Right lobe of liver (tissue), 6 donors: ENCODE measurements at places on chromosomes 5 and 9.
A peak's percentile ranks its signal among the peaks of the same experiment; 100 is the strongest.

GRCh38 chr9:91908746-91909145 is 41.3 kb downstream of the ROR2 start:
- no peak for DNase-seq
- H3K27ac ChIP-seq: no peak overlapping the region
- no peaks in the 10 kb centered on the region for H3K27me3 ChIP-seq
- no peak overlapping the region for H3K4me3 ChIP-seq
- no peaks in the 10 kb centered on the region for H3K36me3 ChIP-seq

DNA sequence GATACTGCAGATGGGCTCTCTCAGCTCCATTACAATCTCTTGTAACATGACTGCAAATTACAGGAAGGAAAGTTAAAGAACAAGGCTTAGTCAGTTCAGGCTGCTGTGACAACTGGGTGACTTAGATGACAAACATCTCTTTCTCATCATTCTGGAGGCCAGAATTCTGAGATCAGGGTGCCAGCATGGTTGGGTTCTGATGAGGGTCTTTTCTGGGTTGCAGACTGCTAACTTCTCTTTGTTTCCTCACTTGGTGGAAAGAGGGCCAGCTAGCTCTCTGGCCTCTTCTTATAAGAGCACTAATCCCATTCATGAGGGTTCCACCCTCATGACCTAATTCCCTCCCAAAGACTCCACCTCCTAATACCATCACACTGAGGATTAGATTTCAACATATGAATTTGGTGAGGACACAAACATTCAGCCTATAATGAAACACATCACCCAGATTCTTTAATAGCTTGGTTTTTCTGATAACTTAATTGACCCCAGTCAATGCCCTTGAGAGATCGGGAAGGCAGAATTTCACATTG is 73.6 kb upstream of the MAMDC2 start:
- H3K4me3 ChIP-seq: no peak overlapping the region
- H3K36me3 ChIP-seq: no peaks in the 10 kb centered on the region
- no peak for DNase-seq
- H3K4me1 ChIP-seq: no peaks in the 10 kb centered on the region

DNA sequence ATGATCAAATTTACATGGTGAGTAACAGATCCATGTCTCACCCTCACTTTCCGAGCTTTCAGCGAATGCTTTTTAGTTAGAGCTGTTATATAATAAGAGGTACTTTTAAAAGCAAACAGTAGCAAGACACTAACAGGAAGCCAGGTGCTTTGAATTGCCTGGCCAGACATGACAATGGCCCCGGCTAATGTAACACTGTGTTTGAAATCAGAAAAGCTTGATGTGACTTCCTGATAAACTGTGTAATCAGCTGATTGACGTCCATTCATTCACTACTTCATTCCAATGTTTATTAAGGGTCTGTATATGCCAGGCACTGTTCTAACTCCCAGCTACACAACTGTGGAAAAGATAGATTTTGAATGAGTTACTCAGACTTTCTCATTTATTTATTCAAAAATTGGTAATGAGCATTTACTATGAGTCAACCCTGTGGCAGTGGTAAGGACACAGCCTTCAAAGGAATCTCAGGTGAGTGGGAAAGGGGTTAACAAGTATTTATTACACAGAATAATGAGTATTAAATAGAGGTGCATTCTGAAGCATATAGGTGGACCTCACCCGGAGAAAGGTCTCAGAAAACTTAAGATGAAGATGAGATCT is 26.6 kb downstream of the DPYSL3 start:
- DNase-seq: no peak
- no peaks in the 10 kb centered on the region for H3K4me1 ChIP-seq
- H3K4me3 ChIP-seq: no peak overlapping the region
- no peaks in the 10 kb centered on the region for H3K36me3 ChIP-seq
- no peaks in the 10 kb centered on the region for H3K27me3 ChIP-seq

- H3K27me3 ChIP-seq: no peaks in the 10 kb centered on the region
- DNase-seq: no peak
- no peak overlapping the region for H3K27ac ChIP-seq
- H3K4me3 ChIP-seq: no peak overlapping the region
- H3K4me1 ChIP-seq: no peaks in the 10 kb centered on the region
Measured at GRCh38 chr5:69148981-69149675, 17.8 kb upstream of the CCNB1 start.

DNA sequence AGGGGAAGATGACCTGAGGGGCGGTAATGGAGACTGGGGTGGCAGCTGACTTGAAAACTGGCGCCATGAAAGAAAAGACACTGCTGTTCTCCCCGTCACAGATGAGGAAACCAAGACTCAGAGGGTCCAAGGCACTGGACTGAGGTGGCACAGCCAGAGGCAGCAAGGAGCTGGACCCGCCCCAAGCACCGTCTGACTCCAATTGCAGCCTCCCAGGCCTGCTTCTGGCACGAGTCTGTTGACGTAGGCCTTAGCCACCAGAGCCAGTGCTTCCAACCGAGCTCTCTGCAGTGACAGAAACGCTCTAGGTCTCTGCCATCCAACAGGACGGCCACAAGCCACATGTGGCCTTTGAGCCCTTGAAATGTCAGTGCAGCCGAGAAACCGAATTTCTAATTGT is 193.2 kb downstream of the OLFM1 start:
- no peak for DNase-seq
- H3K4me1 ChIP-seq: peaks cover 3% of the 10 kb centered on the region
- no peaks in the 10 kb centered on the region for H3K36me3 ChIP-seq
- no peak overlapping the region for H3K27ac ChIP-seq
- no peak overlapping the region for H3K4me3 ChIP-seq

GRCh38 chr5:41065691-41066335 is 5.3 kb downstream of the MROH2B start:
- peak overlapping the region; percentile 17 for H3K4me3 ChIP-seq
- no peak for DNase-seq
- H3K4me1 ChIP-seq: no peaks in the 10 kb centered on the region
- H3K27ac ChIP-seq: no peak overlapping the region
- no peaks in the 10 kb centered on the region for H3K36me3 ChIP-seq

- H3K4me3 ChIP-seq: no peak overlapping the region
- H3K27ac ChIP-seq: no peak overlapping the region
- no peaks in the 10 kb centered on the region for H3K4me1 ChIP-seq
Measured at GRCh38 chr5:126864042-126864688, 87.2 kb downstream of the LMNB1 start.

DNA sequence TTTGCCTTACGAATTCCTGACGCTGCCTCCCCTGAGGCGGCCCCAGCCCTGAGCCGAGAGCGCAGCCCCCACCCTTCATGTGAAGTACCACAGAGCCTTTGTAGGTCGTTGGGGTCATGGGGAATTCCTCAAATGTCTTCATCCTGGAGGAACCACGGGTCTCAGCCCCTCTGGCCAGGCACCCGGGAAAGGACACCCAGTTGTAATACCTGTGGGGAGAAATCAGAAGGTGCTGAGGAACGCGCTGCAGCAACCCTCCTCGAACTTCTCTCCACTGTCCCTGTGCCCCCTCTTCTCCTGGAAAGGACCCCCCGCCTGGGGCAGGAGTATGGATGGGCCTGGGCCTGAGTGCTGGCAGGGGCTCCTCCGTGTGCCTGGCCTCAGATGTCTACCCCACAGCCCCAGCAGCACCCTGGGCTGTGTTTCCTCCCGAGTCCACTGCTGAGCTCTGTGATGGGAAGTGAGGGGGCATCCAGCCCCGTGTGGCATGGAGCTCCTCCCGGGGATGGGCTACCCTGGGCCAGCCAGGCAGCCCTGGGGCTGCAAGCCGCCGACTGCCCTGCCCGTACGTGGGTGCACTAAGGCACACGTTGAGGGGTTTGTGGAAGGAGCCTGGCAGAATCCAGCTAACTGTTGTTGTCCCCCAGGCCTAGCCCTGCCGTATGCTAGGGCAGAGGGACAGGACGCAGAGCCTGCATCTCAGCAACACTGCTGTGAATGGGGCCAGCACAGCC is 18.7 kb upstream of the SCGB3A1 start:
- H3K27me3 ChIP-seq: no peaks in the 10 kb centered on the region
- H3K4me3 ChIP-seq: no peak overlapping the region
- no peaks in the 10 kb centered on the region for H3K4me1 ChIP-seq
- no peaks in the 10 kb centered on the region for H3K36me3 ChIP-seq

- H3K36me3 ChIP-seq: no peaks in the 10 kb centered on the region
- DNase-seq: no peak
- H3K4me1 ChIP-seq: no peaks in the 10 kb centered on the region
- H3K27me3 ChIP-seq: no peaks in the 10 kb centered on the region
- H3K27ac ChIP-seq: no peak overlapping the region
- H3K4me3 ChIP-seq: no peak overlapping the region
Measured at GRCh38 chr9:120909904-120910303, 16.7 kb downstream of the TRAF1 start.

GRCh38 chr5:66805514-66806430 is 209.6 kb downstream of the MAST4 start:
- DNase-seq: no peak
- H3K4me1 ChIP-seq: no peaks in the 10 kb centered on the region
- H3K27me3 ChIP-seq: no peaks in the 10 kb centered on the region
- no peak overlapping the region for H3K4me3 ChIP-seq

DNA sequence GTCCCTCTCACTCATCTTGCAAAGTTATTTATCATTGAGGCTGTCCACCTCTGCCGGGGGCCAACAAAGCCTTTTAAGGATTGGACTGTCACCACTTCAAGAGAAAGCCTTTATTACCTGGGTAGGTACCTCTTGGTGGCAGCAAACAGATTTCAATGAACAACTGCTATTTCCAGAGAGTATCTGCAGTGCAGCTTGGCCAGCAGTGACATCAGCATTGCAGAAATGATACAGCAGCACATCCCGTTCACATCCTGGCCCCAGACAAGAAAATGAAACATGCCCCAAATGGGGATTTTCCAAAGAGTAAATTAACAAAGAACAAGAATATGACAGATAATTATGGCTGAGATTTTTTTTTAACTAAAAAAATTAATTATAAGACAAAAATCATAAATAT is 2.3 kb upstream of the SPATA6L start:
- no peaks in the 10 kb centered on the region for H3K27me3 ChIP-seq
- no peaks in the 10 kb centered on the region for H3K4me1 ChIP-seq
- no peaks in the 10 kb centered on the region for H3K36me3 ChIP-seq
- DNase-seq: no peak
- no peak overlapping the region for H3K4me3 ChIP-seq
- no peak overlapping the region for H3K27ac ChIP-seq

DNA sequence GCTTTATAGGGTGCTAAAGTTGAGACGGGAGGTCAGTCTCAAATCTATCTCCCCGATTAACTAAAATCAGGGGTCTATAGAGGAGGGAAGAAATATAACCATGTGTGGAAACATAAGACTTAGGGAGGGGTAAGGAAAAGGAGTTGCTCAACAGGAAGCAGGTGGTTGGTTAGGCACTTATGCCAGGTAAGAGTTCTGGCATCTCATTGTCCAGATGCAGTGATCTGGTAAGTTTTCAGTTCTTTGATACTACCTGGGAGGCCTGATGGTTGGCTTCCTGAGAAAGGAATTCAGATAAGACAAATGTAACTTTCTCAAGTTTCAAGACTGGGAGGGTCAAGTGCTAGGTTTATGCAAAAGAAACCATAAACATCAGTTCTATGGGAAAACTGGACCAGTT is 47.7 kb downstream of the CERT1 start:
- H3K4me1 ChIP-seq: peaks cover 11% of the 10 kb centered on the region
- no peak overlapping the region for H3K4me3 ChIP-seq
- DNase-seq: no peak

- H3K27ac ChIP-seq: no peak overlapping the region
- no peaks in the 10 kb centered on the region for H3K36me3 ChIP-seq
- no peaks in the 10 kb centered on the region for H3K27me3 ChIP-seq
- no peaks in the 10 kb centered on the region for H3K4me1 ChIP-seq
Measured at GRCh38 chr5:145984072-145984471, 47.7 kb downstream of the SH3RF2 start.

DNA sequence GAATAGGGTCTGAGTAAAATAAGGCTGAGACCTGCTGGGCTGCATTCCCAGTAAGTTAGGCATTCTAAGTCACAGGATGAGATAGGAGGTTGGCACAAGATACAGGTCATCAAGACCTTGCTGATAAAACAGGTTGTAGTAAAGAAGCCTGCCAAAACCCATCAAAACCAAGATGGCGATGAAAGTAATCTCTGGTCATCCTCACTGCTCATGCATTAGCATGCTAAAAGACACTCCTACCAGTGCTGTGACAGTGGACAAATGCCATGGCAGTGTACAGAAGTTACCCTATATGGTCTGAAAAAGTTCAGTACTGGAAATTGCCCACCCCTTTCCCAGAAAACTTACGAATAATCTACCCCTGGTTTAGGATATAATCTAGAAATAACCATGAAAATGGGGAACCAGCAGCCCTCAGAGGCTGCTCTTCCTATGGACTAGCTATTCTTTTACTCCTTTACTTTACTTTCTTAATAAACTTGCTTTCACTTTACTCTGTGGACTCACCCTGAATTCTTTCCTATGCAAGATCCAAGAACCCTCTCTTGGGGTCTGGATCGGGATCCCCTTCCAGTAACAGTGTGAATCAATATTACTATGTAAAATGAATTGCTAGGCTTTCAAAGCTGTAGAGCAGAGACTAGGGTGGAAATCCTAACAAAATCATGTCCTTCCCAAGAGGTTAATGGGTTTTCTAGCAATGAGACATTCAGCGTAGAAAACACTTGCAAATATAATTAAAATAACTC is 257.8 kb downstream of the KIAA0825 start:
- H3K4me3 ChIP-seq: no peak overlapping the region
- DNase-seq: no peak
- no peak overlapping the region for H3K27ac ChIP-seq
- H3K27me3 ChIP-seq: no peaks in the 10 kb centered on the region
- H3K4me1 ChIP-seq: no peaks in the 10 kb centered on the region
- no peaks in the 10 kb centered on the region for H3K36me3 ChIP-seq

DNA sequence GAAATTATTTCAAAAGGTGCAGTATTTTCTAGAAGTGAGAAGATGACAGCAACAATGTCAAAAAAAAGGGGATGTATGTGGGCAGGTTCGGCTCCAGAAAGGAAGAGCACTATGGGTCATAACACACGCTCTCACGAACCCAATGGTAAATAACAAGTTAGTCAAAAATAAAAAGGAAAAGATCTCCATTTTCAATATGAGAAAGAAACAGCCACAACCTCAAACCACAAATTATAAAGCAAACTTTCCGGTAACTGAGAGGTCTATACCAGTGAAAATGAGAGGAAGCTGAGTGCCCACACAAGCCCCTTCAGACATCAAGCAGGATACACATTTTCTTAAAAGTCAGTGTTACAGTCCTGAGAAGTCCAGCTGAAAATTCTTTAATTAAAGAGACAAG is 398.5 kb upstream of the RPS23 start:
- DNase-seq: no peak
- no peak overlapping the region for H3K4me3 ChIP-seq

GRCh38 chr5:180353980-180354452 is 880 bp upstream of the GFPT2 start:
- peaks cover 7% of the 10 kb centered on the region for H3K4me1 ChIP-seq

DNA sequence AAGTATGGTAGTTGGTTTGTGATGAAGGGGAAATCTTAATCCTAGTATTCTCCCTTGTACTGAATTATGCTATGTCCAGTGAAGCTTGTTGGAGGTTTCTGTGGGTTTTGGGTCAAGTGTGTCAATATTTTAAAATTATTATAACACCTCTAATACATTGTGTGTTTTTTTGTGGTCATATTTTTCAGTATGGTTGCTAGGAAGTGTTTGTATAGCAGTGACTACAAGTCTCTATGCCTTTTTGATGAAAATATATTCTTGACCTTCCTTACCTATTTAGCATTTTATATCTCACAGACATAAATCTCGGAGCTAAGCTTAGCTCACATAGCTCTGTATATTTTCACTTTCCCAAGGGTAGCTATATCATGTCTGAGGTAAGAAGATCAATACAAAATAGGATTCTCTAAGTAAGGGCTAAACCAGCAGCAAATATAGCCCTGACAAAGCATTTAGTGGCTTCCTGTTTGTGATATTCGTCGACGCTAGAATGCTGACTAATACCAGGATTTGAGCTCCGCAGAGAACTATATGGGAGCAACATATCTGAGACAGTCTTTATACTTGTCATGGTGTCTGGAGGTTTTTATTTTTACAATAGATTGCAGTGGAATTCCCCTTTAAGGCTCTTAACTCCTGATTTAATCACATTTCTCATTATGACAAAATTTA is 82.3 kb downstream of the MACIR start:
- no peaks in the 10 kb centered on the region for H3K36me3 ChIP-seq
- no peaks in the 10 kb centered on the region for H3K27me3 ChIP-seq
